ENCODE measurements at places on chromosomes 12 and 14.

DNA sequence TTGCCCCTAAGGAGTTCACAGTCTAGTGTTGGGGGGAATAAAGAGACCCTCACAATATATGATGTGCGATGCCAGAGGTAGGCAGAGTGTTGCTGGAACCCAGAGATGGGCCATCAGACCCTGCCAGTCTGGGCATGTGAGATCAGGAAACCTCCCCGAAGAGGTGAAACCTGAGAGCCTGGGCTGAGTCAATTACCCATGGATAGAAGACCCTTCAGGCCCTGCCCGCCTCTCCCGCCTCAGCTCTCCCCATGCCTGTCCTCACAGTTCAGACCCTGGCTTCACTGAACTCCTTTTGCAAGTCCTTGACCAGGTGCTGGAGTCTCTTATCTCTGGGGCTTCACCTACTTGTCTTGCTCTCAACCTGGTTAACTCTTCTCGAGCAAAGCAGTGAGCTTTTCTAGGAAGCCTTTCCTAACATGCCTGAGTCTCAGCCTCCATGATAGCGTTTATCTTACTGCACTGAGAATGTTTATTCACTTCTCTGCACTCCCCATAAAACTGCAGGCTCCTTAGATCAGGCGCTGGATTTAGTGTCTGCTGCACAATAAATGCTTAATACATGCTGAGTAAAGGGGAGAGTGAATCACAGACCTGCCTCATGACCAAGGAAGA lies 19.6 kb downstream of the ALDH1L2 start:
- peak; percentile 26 for DNase-seq

DNA sequence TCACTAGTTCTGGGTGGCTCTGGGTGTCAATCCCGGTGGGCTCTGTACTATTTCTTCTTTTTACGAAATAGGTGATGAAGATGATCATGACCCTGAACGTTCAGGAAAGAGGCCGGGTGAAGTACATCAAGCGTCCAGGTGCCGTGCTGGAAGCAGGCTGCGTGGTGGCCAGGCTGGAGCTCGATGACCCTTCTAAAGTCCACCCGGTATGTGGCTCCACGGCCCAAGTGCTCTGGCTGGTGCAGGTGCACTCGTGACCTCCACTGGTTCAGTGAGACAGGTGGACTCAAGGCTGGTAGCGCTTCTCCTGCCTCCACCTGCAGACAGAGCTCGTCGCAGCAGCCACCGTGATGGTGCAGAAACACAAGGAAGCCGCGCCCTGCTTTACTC lies 85.1 kb downstream of the ACACB start:
- no peak for DNase-seq

GRCh38 chr14:99252940-99253868 lies 18.8 kb downstream of the BCL11B start:
- DNase-seq = no peak

GRCh38 chr12:103469719-103470118 lies 26.0 kb downstream of the C12orf42 start:
- DNase-seq = no peak

GRCh38 chr12:1697271-1697670 lies 6.4 kb downstream of the ADIPOR2 start:
- no peak for DNase-seq

DNA sequence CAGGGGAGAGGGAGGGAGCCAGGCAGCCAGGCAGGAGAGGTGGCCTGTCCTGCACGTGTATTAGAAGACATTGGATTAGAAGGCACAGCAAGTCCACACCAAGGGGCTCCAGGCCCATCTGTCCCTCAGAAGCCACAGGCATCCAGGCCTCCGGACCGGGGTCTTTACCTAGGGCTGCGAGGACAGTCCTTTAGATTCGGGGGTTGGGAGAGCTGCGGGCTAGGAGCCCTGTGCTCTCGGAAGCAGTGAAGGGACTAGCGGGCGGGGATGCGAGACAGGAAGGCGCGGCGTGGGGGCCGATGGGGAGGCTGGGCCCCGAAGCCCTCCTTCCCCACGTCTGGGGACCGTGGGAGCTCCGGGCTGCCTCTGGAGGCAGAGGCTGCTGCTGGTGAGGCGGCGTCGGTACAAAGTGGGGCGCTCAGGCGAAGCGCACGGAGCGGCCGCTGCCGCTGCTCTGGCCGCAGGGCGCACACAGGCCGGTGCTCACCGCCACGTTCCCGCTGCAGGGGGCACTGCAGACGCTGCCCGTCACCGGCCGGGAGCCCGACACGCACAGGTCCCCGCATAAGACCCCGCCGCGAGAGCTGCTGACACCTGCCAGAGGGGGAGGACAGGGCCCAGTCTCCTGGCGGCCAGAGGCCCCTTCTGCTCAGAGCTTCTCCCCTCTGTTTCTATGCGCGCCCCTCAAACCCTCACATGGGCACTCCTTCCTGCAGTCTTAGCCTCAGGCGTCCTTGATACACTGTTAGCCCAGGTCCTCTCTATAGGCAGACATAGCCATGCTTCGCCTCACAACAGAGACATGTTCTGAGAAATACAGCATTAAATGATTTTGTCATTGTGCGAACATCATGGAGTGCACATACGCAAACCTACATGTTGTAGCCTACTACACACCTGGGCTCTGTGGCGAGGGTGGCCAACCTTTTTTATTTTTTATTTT lies 17.3 kb downstream of the KRT7 start:
- DNase-seq = no peak

DNA sequence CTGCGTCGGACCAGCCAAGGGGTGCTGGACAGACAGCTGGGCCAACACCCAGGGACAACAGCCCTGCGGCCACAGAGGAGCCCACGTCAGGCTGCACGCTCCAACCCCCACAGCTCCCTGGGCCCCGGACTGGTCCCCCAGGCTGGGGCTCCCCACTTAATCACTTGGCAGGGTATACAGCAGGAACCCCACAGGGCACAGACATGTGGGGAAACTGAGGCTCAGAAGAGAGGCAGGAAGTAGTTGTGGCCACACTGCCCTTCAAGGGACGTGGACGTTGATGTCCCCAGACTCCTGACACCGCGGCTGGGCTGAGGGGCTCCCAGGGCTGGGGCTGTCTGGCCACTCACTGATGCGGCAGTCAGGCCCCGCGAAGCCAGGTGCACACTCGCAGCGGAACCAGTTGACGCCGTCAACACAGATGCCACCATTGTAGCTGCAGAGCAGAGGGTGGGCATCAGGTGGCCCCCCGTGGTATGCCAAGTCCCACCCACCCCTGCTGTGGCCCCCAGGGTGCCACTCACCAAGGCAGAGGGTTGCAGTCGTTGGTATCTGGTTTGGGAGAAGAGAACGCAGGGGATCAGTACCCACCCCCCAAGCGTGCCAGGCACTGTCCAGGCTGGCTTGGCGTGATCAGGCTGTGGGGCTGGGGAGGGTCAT lies 21.5 kb downstream of the JAG2 start:
- DNase-seq = no peak

DNA sequence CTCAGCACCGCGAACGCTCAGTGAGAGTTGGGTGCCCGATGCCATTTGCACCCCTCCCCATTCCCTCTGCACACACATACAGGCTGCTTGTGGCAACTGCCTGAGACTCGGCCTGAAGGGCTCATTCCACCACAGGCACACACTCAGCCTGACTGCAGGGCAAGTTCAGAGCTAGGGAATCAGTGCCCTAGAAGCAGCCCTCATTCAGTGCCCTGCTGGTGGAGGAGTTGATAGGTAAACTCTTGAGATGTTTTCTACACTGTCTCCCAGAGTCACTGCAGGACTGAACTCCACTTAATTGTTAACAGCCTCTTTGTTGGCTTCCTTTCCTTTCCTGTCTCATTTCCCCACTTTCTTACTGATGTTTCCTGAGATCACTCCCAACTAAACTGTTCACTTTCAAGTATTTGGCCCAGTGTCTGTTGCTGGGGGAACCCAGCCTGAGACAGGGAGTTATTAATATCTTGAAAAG lies 16.9 kb downstream of the PPP1R36 start:
- DNase-seq = no peak

GRCh38 chr12:179131-179884 lies 34.6 kb downstream of the SLC6A12 start:
- DNase-seq = no peak

GRCh38 chr12:117481470-117481869 lies 120.0 kb upstream of the NOS1 start:
- DNase-seq = no peak

GRCh38 chr12:5746917-5747316 lies 198.1 kb downstream of the ANO2 start:
- no peak for DNase-seq

GRCh38 chr12:72230589-72230988 lies 41.6 kb upstream of the TRHDE start:
- DNase-seq = no peak

GRCh38 chr12:31618228-31619025 lies 27.5 kb upstream of the DENND5B start:
- no peak for DNase-seq

DNA sequence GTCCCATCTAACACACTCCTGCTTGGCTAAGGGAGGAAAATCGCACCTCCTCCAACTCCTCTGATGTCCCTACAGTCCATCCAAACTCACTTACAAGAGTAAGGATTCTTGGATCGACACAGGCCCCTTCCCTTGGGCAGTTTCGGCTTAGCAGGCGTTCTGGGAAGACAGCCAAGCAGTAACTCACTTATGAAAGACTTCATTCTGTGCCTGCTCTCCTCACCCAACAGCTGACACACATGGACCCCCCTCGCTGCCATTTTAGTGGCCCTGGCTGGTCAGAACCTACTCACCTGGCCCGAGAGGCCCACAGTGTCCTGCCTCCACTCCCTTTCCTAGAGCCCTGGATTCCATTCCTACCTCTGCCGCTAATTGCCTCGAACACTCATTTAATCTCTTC lies 52.3 kb upstream of the BCL2L14 start:
- DNase-seq = peak; percentile 21

- DNase-seq = no peak
These were observed 845 bp downstream of the TMX1 start for GRCh38 chr14:51240804-51241380.

- DNase-seq = no peak
These were observed 141.0 kb downstream of the GRIP1 start for GRCh38 chr12:66537876-66538275.

DNA sequence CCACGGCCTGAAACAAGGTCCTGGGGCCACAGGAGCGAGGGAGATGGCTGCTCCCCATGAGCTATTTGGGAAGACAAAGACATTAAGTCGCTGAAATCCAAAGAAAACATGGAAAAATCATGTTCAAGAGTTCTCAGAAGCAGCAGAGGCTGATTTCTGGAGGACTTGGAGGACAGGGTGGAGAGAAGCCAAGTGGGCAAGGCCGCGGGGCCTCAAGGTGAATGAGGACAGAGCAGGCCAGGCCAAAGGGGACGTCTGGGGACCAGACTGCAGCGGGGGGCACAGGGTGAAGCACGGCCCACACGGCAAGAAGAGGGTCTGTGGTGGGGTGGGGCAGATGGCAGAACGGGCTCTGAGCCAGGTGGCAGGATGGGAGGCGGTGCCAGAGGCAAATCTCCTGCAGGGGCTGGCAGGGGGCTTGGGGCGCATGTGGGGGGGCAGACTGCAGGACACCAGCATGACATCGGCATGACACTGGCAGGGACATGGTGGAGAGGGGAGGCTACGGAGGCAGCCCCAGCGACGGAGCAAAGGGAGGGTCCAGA lies 48.9 kb downstream of the RNF34 start:
- DNase-seq = no peak

DNA sequence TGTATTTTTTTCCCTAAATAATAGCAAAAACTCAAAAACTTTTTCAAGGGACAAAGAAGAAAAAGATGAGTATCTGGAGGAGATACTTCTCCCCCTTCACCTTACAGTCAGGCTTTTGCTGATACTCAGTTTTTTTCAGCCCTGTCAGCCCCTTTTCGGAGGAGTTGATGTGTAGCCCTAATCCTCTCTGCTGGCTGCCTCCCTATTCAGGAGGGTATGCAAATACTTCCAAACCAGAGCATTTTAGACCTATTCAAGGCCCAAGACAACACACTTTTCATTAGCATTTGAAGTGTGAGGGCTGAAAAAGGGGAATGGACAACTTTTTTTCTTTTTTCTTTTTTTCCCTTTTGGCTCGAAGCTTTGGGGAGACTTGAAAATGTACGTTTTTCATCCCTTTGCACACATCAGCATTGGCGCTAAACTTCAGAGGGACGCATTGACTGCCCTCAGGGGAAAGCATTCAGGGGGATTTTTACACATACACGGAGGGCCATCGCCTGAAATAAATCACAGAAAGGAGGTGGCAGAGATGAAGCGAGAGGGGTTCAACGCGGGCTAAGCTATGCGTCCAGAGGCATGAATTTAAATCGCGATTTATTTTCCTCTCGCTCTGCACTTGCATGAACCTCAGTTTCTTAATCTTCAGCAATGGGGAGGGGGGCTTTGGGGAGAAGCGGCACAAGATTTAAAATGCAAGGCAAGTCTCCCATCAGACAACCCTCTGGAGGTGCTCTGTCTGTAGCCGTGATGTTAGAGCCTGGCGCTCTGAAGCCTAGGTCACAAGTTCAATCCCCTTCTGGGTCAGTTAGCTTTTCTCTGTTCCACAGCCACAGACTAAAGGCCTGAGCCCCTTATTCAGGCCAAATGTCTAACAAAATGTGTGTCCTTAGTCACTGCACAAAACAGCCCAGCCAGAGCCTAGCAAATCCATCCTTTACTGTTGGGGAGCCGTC lies 86.3 kb downstream of the ASCL1 start:
- no peak for DNase-seq

DNA sequence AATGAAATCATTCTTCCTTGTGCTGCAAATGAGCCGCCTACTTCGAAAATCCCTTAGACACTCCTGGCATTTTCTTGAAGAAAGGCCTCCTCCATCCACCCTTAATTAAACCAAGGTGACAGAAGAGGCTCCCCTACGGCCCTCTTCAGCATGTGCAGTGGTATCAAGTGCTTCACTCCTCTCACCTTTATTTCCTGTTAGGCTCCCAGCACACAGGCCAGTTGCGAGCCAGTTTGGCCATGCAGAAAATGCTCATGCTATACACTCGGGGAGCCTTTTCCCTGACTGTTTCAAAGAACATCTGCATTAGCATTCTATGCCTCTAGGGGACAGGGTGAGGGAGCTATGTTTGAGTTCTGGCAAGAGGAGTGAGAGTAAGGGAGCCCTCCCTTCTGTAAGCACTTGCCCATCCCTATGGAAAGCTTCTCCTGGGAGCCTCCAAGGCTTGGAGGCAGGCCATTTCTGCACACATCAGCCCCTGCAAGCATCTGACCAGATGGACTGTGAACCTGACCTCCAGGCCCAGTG lies 291.5 kb downstream of the RPS29 start:
- no peak for DNase-seq

DNA sequence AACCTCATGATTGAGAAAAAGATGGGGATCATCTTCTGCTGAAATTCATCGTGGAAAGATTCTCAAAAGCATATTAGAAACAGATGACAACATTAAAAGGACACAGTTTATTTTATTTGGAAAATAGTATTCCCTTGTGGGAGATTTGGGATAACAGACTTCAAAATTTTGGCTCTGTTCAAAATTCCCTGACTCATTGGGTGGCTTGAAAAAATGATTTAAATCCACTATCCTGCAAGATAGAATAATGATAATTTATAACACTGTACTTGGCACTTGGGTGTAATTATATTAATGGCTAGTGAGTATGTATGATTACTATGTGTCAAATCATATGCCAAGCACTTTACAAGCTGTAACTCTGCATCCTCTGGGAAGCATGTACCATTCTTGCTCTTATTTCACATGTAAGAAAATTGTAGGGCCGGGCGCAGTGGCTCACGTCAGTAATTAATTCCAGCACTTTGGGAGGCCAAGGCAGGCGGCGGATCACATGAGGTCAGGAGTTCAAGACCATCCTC lies 128.8 kb downstream of the LMNTD1 start:
- DNase-seq = no peak

GRCh38 chr12:96811083-96811482 lies 96.0 kb upstream of the NEDD1 start:
- peak; percentile 41 for DNase-seq
